ENCODE measurements at places on chromosomes 11 and 22.

GRCh38 chr11:720642-721246 is 14.7 kb downstream of the EPS8L2 start:
- DNase-seq = no peak

DNA sequence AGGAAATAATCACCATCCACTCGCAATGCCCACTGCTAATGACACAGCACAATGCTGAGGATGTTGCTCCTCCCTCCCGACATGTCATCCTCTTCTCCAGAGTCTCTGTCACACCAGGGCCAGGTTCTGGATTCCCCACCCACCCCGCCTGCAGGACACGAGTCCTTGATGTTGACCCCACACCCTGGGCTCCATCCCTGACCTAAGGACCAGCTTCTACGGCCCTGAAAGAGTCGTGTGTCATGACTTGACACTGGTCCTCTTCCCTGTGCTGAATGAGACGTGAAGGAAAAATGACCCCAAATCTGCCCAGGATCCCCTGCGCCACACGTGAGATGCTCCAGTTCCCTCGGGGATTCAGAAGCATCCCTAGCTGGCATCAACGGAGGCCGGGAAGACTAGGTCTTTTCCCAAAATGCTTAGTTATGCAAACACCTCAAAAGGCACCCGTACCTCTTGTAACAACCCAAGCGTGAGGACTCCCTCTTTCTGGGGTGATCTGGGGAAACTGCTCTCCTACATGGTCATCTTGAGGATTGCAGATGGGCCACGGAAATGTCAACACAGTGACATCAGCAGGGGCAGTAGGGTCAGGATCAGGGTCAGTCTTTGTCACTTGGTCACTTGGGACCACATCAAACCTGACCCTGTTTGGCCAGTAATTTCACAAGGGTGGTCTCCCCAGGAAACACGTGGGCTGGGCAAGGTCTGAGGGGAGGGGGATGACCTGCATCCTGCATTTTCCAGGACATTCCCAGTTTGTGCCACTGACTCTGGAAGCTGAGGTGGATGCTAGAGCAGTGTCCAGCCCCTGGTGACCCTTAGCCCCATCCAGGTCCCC is 42.0 kb downstream of the IGLL5 start:
- DNase-seq = no peak

- no peak for DNase-seq
Measured at GRCh38 chr22:42924436-42924835, 67.4 kb upstream of the ARFGAP3 start.

GRCh38 chr11:34616830-34617504 is 3.9 kb upstream of the EHF start:
- no peak for DNase-seq

- DNase-seq = no peak
Measured at GRCh38 chr11:63240098-63240497, 3.3 kb downstream of the SLC22A25 start.

- no peak for DNase-seq
Measured at GRCh38 chr22:44680481-44680894, 21.5 kb upstream of the PRR5 start.

- DNase-seq = no peak
Measured at GRCh38 chr11:67415501-67416304, at the start of gene CARNS1. Gene CARNS1, plus strand, starts transcription at chr11:67415678. Its CDS starts 522 bp downstream, at chr11:67416200.

GRCh38 chr11:97332271-97332670 is 942.5 kb downstream of the JRKL start:
- no peak for DNase-seq

DNA sequence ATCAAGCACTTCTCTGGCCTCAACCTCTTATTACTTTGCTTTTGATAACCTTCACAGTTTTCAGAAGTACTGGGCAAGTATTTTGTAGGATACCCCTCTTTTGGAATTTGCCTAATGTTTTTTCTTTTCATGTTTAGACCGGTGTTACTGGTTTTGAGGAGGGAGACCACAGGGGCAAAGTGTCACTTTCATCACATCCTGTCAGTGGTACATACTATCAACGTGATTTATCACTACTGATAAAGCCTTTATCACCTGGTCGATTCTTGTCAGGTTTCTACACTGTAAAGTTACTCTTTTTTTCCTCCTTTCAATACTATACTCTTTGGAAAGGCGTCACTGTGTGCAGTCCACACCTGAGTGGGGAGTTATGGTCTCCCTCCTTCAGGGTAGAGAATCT is 26.7 kb downstream of the QSER1 start:
- DNase-seq = no peak

DNA sequence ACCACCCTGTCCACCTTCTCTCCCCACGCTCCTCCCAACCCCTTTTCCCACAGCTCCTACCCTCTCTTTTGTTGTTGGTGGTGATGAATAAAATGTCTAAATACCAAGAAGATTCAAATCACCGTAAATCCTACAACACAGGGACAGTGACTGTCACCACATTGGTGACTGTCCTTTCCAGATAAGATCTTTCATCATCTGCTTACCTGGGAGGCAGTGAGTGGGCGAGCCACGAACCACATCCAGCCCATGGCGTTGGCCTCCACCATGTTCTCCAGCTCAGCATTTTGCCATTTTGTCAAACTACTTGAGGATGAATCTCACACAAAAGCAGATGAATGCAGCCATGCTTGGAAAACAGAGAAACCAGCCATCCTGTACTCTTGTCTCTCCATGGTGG is 6.7 kb upstream of the CYTH4 start:
- DNase-seq = no peak

GRCh38 chr11:99501655-99502054 is 480.9 kb downstream of the CNTN5 start:
- DNase-seq = no peak

- DNase-seq = no peak
Measured at GRCh38 chr11:130391711-130392110, 36.7 kb downstream of the ADAMTS8 start.

- no peak for DNase-seq
Measured at GRCh38 chr11:74672332-74672955, 58.8 kb downstream of the CHRDL2 start.

All from non-pigmented ciliary epithelial cell (primary cell).